Stimulated activated CD4-positive, alpha-beta T cell treated with anti-CD3 and anti-CD28 coated beads, Interleukin-2, amount 100 ng/mL, for 24 hours (primary cell): ENCODE measurements at places on chromosomes 12 and 14.

DNA sequence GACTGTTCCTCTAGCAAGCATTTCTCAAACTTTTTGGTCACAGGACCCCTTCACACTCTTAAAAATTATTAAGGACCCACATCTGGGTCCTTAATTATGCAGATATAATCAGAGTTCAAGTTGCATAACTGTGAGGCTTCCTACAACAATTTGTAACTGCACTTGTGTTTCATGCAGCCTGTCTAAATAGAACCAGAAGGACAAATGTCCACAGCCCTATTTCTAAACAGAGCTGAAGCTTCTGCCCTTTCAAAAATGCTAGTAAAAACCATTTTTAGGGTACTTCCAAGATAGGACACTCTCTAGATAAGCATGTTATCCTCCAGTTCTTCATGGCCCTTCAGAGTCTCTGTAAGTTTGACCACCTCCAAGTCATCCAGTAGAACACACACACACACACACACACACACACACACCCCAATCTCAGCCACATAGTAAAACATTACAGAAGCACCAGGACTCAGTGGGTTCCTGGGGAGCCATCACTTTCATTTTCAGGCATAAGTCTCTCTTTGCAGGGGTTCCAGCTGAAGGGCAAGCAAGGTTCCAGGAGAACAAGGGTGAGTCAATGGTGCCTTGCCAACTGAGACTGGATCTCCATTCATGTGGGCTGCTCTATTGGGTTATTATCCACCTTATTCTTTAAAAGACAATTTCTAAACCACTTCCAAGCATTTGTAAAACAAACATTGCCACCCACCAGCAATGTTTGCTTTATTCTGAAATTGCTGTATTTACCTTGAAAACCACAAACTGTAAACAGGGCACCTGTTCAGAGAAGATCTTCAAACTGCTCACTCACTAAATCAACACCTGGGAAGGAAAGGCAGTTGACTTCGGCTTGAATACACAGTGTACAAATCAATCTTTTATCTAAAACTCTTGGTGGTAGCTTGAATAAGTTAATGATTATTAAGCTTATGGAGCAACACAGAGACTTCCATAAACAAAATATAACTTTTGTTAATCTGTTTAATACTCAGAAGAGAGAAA, 64.1 kb downstream of the ITPR2 start:
- DNase-seq: no peak

DNA sequence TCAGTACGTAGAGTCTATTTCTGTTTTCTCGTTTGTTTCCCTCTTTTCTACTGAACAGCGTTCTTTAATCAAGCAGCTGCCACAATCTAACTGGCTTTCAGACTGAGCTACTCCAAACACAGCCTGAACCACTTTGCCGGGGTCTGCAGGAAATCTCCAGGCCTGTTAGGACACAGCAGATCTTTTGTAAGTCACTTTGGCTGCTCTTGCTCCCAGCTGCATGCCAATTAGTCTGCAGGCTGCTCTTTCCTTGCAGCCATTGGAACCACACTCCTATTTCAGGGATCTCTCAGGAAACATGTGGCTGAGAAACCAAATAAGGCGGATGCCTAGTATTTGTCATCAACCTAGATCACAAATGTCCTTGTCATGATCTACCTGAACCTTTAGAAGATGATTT, 73.6 kb downstream of the TMTC1 start:
- no peak for DNase-seq

GRCh38 chr14:78902010-78902623, 731.9 kb downstream of the NRXN3 start:
- peak; percentile 1 for DNase-seq

- DNase-seq: no peak
Measured at GRCh38 chr12:130496516-130497120, 158.9 kb downstream of the PIWIL1 start.
